ENCODE measurements at places on chromosomes 3 and 15.

GRCh38 chr3:122415104-122415744, 638 bp downstream of the WDR5B start:
- no peak for DNase-seq

GRCh38 chr3:133821767-133822638, 16.4 kb downstream of the SRPRB start:
- DNase-seq, result no peak

- DNase-seq, result no peak
Observed at GRCh38 chr3:98890181-98890835, 11.2 kb downstream of the DCBLD2 start.

DNA sequence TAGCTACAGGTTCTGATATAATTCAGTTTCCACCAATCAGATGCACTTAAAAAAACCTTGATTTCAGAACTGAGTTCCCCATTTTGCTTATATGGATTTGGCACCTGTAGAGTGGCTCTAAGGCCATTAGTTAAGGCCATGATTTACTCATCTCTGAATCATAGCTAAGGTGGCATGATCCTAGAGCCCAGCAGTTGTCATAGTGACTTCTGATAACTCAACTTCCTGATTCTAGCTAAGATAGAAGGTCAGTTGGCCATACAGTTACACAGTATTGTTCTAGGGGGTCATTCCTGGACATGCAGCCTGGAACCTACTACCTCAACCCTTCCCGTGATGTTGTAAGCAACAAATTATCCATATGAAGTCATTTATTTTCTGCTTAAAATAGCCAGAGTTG, 15.9 kb upstream of the TMEM87A start:
- DNase-seq, result no peak

GRCh38 chr3:129448186-129448895, 8.3 kb downstream of the IFT122 start:
- DNase-seq, result no peak

- no peak for DNase-seq
Observed at GRCh38 chr15:101528917-101529299, 39.4 kb upstream of the PCSK6 start.

DNA sequence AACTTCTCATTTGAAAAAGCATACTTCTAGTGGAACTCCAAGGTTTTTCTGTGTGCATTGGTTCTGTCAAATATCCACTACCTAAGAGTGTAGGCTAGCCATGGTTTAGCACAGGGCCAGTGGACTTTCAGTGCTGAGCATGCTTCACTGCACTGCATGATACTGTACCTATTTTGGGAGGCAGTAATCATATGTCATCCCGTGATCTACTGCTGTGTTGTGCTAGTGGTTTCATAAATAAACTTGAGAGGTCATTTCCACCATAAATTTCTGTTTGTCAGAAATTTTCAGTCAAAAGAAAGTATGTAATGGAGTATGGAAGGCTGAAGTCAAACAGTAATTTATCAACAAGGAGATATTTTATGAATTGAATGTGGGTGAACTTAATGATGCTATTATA, 203.6 kb downstream of the ROBO1 start:
- no peak for DNase-seq

GRCh38 chr3:178320456-178321351, 215.5 kb upstream of the KCNMB2 start:
- no peak for DNase-seq

- no peak for DNase-seq
Observed at GRCh38 chr15:63430766-63431451, 49.3 kb upstream of the CA12 start.

DNA sequence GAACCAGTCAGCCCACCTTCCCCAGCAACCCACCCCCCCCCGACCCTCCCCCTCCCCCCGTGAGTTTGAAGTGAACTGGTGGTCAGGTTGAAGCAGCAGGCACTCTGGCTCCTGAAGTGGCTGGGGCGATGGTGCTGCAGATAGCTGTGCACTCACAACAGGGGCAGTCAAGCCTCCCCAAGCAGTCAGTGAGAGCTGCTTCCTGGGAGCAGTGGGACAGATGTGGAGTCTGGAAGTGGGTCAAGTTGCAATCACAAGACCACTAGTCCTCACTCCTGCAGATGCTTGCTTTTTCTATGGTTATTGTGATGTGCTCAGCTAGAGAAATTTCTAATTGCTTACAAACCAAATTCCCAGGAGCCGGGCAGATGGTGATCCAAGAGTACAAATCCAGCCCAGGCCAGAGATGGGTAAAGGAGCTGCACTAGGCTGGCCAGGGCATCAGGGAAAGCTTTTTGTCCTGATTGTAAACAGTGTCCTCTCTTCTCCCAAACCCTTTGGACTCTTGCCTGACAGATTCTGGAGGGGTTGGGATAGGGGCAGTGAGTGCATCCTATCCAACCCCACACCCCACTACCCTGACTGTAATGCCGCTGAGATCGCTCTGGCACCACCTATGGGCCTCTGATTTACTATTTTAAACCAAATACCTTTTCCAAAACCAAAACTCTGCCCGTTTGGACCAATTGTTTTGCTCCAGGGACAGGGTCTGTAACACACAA, 9.8 kb upstream of the CLPX start:
- DNase-seq, result no peak

DNA sequence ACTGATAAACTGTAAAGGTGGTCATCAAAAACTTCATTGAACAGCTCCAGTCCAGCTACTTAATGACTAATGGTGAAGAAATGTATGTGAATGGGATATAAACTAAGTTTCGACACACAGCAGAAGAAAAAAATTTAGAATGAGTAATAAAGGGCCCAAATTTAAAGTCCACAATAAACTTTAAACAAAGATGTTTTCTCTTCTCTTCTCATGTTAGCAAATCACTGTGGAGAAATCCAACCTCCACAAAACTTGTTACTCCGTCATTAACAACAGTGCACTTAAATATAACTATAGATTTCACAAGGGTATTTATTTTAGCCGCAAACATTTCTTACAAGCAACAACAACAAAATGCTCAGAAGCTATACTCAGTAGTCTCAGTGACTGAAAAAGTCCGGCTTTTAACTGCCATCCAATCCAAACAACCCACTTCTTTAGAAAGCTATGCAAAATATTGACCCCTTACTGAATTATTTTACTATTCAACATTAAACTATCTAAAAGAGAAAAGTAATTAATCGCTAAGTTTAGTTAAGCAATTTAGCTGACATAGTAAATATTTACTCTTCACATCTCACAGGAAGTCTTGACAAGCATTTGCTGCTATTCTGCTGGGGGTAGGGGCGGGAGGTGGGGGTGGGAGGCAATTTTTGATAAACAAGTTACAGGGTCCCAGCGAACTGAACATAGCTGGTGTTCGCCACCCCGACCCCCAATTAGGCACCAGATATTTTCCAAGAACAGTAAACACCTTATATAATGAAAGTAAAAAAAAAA, 2.4 kb downstream of the IGF2BP2 start:
- no peak for DNase-seq

GRCh38 chr3:85592256-85592655, 633.5 kb downstream of the CADM2 start:
- no peak for DNase-seq

DNA sequence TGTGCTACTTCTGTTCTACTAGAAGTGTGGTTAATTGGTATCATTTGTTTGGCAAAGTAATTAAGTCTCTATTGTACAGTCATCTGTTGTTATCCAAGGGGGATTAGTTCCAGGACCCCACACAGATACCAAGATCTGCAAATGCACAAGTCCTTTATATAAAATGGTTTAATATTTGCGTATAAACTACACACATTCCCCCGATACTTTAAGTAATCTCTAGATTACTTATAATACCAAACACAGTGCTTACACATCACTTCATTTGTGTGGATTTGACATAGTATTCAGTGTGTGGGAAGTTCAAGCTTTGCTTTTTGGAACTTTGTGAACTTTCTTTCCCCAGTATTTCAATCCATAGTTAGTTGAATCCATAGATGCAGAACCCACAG, 50.5 kb upstream of the ABI3BP start:
- DNase-seq, result no peak

DNA sequence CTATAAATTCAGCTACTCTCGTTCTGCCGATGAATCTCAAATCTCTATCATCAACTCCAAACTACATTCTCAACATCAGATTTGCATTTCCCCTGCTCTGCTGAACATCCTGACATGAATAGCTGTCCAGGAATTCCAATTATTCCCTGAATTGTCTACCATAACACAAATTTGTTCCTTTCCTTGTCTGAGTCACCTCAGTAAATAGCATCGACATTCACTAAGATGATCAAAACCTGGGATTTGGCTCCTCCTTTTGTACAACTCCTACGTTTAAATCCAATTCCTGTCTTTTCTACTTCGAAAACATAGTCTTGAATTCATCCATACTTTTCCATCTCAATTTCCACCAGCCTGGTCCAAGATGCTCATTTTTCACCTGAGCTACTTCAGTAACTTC, 107.0 kb downstream of the GREM1 start:
- DNase-seq, result no peak

GRCh38 chr3:141279077-141279967, 47.7 kb downstream of the PXYLP1 start:
- DNase-seq, result no peak

- DNase-seq, result no peak
Observed at GRCh38 chr3:134079761-134080160, 50.0 kb upstream of the SLCO2A1 start.

GRCh38 chr3:64368257-64369020, 143.2 kb upstream of the PRICKLE2 start:
- no peak for DNase-seq

DNA sequence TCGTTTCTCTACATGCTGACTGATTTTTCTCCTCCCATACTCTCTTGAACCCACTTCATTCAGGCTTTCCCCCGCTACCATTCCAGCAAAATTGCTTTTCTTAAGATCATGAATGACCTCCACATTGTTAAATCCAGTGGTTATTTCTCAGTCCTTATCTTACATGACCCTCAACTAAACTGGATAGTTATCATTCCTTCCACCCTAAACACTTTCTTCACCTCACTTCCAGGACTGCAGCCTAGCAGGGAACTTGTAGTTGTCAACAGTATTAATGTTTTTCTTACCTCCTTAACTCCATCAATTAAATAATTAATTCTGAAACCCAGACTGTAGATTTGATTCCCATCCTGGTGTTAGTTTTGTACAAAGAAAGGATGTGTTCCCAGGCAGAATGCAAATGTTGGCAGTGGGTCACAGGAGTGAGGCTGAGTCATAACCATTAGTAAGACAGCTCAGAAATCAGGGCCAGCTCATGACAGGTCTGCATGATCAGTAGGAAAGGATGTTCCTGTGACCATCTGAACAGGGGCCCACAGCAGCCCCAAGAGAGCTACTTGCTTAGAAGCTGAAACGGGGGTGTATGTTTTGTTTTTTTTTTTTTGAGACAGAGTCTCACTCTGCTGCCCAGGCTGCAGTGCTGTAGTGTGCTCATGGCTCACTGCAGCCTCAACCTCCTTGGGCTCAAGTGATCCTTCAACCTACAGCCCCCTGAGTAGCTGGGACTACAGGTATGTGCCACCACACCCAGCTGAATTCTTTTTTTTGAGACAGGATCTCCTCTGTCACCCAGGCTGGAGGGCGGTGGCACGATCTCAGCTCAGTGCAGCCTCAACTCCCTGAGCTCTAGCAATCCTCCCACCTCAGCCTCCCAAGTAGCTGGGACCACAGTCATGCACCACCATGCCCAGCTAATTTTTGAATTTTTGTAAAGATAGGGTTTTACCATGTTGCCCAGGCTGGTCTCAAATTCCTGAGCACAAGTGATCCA, 9.1 kb downstream of the BCL2L10 start:
- no peak for DNase-seq

DNA sequence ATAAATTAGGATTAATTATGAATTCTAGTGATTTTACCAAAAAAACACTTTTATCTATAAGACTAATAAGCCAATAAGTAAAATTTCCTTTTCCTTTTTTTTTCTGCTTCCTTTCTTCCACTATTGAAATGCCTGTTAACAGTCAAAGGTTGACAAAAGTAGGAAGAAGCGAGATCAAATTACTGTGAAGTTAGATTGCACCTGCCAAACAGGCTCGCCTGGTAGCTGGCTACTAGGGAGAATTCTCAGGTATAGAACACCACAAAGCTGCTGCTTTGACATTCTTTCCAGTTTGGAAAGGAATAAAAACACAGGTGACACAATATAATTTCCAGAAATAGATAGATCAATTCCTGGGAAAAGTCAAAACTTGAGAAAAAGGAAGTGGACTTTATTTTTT, 749.0 kb downstream of the NSUN3 start:
- no peak for DNase-seq

Measured in activated T-helper 1 cell treated with Interleukin-2 at 50 U/mL for 16 hours (primary cell).